ENCODE measurements at places on chromosomes 1 and 21. TPM values are rescaled to one million over a fixed set of nuclear protein-coding genes. Genes with fewer than 3 reads are reported as not detected.

- DNase-seq, result no peak
Observed at GRCh38 chr1:224670506-224670905, 54.4 kb downstream of the CNIH3 start.

DNA sequence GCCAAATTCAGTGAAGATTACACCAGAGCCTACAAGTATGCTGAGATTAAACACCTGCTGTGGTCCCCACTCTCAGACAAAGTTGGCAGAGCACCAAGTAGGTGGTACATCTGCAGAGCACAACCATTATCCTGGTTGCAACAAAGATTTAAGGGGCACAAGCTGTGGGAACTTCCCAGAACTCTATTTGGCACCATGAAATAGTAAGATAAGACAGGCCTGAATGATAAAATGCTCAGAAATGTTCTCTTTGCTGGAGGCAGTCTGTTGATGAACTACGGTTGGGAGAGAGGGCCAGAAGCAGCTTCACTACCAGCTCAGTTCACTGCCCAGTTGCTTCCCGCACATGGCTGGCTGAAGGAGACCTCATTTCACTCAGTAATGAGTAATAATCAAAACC, 19.9 kb downstream of the RPL5 start:
- DNase-seq, result peak; percentile 10

- DNase-seq, result no peak
Observed at GRCh38 chr1:51316113-51316845, 14.1 kb downstream of the TTC39A start.

GRCh38 chr1:190736971-190737590, 259.4 kb upstream of the BRINP3 start:
- DNase-seq, result no peak

- DNase-seq, result peak; percentile 36
Observed at GRCh38 chr1:155873860-155874259, 14.5 kb downstream of the SYT11 start.

GRCh38 chr1:21568809-21569385, 59.7 kb downstream of the ALPL start:
- no peak for DNase-seq

DNA sequence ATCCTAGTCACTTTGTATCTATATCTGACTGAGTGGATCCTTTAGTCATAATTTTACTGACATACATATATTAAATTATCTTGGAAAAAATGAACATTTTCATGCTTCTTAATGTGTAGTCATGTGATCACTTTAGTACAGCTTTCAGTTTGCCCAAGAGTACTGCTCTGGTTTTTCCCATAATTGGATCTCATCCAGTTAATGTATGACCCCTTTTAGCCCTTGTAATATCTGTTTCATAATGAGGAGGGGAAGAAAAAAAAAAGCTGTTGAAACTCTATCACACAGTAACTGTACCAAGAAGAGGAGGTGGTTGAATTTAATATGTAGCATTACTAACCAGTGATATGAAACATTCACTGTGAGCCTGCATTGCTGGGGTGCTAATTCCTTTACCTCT, 328.7 kb downstream of the PTPRC start:
- no peak for DNase-seq

DNA sequence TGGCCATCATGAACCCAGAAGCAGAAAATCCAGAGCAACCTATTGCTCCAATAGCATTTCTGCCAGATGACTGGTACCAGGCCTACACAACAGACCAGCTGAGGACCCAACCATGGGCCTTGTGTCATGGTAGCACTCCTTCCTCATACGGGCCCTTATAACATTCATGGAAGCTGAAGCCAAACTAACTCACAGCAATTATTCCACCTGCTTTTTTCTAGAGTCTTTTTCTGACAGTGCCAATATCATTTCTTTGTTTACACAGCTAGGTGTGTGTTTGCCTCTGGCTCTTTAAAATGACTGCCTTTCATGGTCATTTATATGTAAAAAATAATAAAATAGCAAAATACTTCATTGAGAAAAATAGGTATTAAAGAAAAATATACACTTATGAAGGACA, 3.9 kb upstream of the WDR64 start:
- DNase-seq, result no peak

- no peak for DNase-seq
Observed at GRCh38 chr1:29233693-29234092, 2.6 kb upstream of the PTPRU start.

DNA sequence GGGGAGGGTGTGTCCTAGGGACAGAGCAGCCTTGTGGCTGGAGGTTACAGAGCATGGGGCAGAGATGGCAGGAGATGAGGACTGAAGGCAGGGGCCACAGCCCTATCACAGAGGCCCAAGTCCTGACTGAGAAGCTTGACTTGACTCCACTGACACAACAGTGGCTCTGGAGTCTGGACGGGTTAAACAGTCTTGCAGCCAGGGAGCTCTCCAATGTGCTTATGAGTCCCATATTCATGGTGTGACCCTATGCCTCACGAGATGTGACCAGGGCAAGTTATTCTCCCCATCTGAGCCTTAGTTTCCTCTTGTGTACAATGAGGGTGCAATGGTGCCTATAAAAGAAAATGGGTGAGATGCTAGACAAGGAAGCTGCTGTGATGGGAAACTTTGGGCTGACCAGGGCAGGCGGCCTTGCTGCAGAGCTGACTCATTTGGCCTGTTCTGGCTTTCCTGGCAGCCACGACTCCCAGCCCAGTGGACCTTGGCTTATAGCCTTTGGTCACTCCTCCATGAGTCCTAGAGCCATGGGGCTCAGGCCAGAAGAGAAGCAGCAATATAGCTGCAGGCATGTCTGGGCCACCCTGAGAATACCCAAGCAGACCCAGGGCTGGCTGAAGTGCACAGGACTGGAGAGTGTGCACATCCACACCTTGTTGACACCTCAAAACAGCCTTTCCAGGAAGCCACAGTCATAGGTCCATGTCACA, 2.8 kb upstream of the TTC22 start:
- no peak for DNase-seq

GRCh38 chr21:27571706-27572105, 604.8 kb upstream of the ADAMTS5 start:
- DNase-seq, result no peak

- DNase-seq, result no peak
Observed at GRCh38 chr1:59184365-59184905, 112.5 kb upstream of the FGGY start.

- no peak for DNase-seq
Observed at GRCh38 chr21:25997788-25998611, 172.6 kb downstream of the APP start.

DNA sequence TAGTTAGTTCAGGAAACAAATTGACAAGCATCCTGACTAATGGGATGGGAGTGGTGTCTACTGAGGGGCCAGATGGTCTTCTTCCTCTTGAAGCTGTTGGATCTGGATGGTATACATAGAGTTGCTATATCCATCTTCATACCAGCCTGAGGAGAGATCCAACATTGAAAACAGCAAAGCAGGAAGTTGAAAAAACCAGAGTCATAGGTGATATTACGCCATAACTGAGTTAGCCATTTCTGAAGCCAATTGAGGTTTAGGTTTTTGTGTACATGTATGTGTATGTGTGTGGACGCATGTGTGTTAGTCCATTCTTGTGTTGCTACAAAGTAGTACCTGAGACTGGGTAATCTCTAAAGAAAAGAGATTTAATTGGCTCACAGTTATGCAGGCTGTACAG, 2.3 kb upstream of the TSPAN2 start:
- no peak for DNase-seq

DNA sequence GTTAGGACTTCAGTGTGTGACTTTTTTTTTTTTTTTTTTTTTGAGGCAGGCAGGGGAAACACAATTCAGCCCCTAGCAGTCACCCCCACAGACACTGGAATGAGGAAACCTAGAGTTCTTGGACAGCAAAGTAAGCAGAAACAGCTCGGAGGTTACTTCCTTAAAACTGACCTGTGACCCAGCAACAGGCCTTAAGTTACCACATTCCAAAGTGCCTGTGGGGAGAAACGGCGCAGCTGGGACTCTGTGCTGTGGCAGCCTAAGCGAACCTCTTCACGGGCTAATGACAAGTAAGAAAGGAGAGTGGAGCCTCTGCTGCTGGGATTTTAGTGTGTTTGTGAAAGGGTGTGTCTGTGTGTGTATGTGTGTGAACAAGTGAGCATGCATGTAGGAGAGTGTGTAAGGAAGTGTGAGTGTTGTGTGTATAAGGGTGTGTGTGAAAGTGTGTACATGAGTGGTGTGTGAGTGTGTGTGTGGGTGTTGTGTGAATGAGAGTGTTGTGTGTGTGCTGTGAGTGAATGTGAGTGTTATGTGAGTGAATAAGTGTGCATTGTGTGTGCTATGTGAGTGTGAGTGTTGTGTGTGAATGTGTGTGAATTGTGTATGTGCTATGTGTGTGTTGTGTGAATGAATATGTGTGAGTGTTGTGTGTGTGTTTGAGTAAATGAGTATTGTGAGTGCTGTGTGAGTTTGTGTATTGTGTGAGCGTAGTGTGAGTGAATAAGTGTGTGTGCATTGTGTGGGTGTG, 180.8 kb downstream of the BRINP2 start:
- peak; percentile 34 for DNase-seq

- no peak for DNase-seq
Observed at GRCh38 chr21:35328856-35329455, 279.9 kb upstream of the RUNX1 start.

DNA sequence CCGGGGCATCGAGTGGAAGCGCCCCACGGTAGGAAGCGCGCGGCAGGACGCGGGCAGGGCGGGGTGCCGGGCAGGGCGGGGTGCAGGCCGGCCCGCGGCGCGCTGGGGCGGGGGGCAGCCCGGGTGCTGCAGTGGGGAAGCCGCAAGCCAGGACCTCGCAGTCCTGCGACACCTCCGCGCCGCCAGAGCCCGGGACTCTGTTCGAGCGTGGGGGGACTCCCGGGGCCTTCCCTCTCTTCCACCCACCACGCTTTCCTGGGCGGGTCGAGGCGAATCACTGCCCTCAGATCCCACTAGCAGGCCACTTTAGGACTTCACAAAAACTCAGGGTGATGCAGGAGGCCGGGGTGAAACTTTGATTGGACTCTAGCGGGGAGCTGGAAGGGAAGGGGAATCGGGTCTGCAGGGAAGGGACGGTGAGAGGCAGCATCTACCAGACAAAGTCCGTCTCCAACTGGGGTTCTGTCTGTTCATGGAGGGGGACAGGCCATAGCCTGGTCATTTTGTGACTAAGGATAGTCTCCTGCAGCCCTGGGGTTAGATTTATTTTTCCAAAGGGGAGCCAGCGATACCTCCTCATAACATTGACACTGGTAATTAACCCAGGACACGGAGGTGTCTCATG, 623 bp downstream of the CAPN2 start:
- no peak for DNase-seq

DNA sequence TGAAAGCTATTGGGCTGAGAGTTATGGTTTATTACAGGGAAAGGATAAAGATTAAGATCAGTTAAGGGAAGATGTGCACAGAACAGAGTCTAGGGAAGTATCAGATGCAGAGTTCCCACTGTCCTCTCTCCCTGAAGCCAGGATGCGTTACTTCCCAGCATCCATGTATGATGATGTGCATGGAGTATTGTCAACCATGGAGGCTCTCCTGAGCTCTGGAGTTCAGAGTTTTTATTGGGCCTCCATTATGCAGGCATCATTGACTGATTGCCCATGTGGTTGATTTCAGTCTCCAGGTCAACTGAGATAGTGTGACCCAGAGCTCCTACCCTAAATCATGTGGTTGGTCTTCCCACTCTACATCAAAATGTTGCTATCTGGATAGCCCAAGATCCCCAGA, 30.7 kb downstream of the SERINC2 start:
- no peak for DNase-seq

GRCh38 chr1:115496904-115497527, 144.8 kb upstream of the VANGL1 start:
- DNase-seq, result peak; percentile 20

GRCh38 chr1:211822677-211823407, 7.7 kb downstream of the LPGAT1 start:
- no peak for DNase-seq

DNA sequence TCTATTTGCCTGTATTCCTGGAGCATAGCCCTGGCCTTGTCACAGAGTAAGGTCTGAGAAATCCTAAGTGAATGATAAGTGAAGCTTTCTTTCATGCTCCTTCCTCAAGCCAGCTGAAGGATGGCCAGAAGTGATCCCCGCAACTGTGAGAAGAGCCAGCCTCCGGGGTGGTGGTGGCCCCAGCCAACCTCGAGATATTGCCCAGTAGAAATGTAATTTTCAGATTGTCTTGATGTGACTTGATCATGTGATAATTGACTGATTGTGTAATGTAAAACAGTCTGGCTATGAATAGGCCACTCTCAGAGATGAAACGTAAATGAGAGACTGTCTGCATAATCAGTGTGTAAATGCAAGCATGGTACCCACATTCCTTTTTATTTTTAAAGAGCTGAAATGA, 242.4 kb upstream of the CAMK1G start:
- DNase-seq, result no peak

- no peak for DNase-seq
Observed at GRCh38 chr1:8219530-8219929, 98.4 kb upstream of the SLC45A1 start.

GRCh38 chr1:234589064-234589800, 20.7 kb downstream of the IRF2BP2 start:
- DNase-seq, result peak; percentile 62

DNA sequence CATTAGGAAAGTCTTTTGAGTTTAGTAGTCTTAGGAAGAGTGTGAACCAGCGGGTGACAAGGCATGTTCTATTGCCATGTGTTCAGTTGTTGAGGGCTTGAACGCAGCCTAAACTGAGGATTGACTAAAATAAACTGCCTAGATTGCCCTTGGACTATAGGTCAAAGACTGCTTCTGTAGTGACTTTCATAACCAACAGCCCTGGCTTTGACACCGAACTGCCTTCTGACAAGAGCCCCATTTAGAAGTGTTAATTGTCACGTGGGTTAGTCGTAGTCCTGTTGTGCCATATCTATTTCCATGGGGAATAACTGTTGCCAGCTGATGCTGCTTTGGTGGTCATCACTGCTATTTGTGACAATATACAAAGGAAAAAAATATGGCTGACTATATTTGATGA, 90.4 kb downstream of the TGFB2 start:
- DNase-seq, result no peak

DNA sequence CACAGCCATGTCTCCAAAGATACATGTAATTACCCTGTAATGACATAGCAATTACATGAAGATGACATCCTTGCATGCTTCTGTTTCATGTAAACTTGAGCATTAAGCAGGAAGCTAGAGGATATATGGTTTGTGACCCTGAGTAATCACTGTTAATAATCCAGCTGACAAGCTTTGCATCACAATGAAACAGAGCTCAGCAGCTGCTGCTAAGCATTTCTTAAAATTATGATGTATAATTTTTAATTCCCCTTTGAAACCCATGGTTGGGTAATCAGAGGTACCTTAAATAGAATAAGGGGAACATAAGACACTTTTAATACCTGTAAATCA, 293.5 kb downstream of the NTNG1 start:
- no peak for DNase-seq

Gene RXFP4
- total RNA-seq, result 6.3 TPM

Gene SLAMF9
- total RNA-seq, result 1.9 TPM

Gene CDKN2C
- 8.7 TPM for total RNA-seq

Gene PTCH2
- total RNA-seq, result 0.72 TPM

Gene TYW3
- 12.5 TPM for total RNA-seq

Gene FCGR3B
- total RNA-seq, result 5.5 TPM

Gene SLC9C2
- 1.7 TPM for total RNA-seq

Gene FCRLB
- total RNA-seq, result not detected

Gene MARK1
- total RNA-seq, result 5.3 TPM

Gene TDRKH
- total RNA-seq, result 6.7 TPM

Gene PTPN7
- 1.2 TPM for total RNA-seq

Gene TPTE
- 2.9 TPM for total RNA-seq

Gene AGMAT
- 1.9 TPM for total RNA-seq

Measured in umbilical cord (tissue), 2 donors.